HCEC 1CT (cell line): ENCODE measurements at places on chromosomes 2 and 18.

- peak; percentile 78 for DNase-seq
Observed at GRCh38 chr2:85248773-85249509, 78.8 kb downstream of the TGOLN2 start.

GRCh38 chr2:213065583-213066442 is 85.6 kb downstream of the IKZF2 start:
- peak; percentile 24 for DNase-seq

DNA sequence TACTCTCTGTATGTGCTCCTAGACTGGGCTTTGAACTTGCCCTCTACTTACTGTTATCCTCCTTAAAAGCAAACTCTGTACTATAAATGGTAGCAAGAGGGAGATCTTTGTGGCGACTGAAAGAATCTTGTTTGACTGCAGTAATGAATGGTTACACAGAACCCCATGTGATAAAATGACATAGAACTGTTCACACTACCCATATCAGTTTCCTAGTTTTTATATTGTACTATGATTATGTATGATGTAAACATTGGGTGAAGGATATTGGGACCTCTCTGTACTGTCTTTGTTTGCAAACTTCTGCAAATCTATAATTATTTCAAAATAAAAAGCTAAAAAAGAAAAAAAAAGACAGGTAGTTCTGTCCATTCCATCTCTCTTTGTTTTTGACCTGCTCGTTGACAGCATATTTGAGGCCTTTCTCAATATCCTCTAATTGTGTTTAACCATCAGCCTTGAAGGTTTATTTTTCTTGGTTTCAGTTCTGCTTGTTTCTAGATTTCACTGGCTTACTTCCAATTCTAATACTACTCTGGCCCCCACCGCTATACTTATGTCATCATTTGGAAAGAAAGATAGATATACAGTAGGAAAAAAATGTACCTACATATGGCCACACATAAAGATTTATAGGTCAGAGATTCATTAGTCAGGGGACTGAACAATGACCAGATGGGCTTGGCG is 79.2 kb upstream of the MYO3B start:
- no peak for DNase-seq

DNA sequence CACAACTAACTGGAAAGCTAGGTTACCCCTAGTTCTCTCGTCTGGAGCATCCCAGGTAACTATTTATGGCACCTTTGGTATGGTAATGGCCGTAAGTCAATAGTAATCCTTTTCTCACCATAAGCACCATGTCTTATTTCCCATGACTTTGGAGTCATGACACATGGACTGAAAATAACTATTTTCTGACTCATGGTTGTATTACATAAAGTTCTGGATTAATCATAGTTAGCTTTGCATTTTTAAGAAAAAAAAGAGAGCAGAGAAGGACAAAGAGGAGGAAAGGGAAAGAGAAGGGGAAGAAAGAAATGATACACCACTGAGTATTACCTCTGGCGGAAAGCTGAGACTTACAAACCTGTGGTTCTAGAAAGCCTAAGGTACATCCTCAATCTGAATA is 99.3 kb downstream of the BIN1 start:
- peak; percentile 84 for DNase-seq

DNA sequence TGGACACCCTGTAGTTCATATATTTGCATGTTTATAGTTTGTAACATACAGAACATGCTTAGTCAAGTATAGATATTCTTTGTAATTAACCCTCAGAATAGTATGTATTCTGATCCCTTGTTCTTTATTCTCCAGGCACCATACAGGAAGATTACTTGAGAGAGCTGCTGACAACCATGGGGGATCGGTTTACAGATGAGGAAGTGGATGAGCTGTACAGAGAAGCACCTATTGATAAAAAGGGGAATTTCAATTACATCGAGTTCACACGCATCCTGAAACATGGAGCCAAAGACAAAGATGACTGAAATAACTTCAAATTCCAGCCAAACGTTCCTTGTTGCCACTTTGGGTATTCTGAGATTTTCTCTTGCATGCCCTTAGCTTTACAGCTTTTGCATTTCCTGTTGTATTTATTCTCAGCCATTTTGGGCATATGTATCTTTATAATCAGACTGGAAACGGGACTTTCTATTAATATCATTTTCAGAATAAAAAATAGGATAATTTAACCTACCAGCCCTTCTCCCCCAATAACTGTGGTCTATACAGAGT is 6.2 kb upstream of the MYL12B start:
- DNase-seq = no peak

- DNase-seq = peak; percentile 66
Observed at GRCh38 chr18:76528477-76529432, 33.7 kb upstream of the ZNF516 start.

- DNase-seq = no peak
Observed at GRCh38 chr2:168514692-168515091, 58.6 kb downstream of the CERS6 start.

DNA sequence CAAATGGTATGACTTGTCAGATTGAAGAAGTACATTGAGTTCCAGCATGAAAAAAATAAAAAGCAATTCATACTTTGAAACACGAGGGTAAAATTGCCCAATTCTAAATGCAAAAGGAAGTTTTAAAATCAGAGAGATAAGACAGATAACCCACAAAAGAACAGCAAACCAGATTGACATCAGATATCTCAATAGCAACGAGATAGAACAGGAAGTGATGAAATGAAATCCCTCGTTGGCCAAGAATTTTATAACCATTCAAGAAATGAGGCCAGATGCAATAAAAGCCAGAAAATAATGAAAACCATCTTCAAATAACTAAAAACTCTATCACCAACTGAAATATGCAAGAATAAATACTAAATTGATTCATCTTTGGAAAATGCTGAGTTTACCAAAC is 172.8 kb downstream of the CD226 start:
- peak; percentile 18 for DNase-seq

DNA sequence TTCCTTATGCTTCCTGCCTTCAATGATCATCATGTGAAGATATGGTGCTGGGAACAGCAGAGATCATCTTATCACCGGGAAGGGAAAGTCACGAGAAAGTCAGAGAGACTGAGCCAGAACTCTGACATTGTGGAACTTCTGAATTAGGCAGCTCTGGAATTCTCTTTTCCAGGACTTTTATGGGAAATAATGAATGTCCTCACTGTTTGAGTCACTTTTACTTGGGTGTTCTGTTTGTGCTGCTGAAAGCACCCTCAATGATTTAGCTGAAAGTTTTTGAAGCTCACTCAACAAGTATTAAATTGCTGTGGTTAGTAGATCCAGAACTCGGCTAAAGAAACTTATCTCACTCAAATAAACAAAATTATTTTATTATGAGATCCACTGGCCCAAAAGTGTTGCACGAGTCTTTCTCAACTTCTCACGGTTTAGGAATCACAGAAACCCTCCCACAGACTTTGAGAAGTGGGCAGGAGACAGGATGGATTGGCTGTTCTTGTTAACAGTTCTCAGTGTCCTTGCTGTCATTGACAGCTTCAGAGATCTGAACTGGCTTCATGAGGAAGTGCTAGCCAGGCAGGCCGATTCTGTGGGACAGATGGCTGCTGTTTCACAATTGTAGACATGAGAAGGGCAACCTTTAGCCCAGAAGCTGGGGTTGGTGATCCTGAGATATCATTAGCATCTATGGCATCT is 26.4 kb upstream of the ATRAID start:
- DNase-seq = peak; percentile 40

- no peak for DNase-seq
Observed at GRCh38 chr2:172878260-172878659, 142.6 kb downstream of the RAPGEF4 start.

DNA sequence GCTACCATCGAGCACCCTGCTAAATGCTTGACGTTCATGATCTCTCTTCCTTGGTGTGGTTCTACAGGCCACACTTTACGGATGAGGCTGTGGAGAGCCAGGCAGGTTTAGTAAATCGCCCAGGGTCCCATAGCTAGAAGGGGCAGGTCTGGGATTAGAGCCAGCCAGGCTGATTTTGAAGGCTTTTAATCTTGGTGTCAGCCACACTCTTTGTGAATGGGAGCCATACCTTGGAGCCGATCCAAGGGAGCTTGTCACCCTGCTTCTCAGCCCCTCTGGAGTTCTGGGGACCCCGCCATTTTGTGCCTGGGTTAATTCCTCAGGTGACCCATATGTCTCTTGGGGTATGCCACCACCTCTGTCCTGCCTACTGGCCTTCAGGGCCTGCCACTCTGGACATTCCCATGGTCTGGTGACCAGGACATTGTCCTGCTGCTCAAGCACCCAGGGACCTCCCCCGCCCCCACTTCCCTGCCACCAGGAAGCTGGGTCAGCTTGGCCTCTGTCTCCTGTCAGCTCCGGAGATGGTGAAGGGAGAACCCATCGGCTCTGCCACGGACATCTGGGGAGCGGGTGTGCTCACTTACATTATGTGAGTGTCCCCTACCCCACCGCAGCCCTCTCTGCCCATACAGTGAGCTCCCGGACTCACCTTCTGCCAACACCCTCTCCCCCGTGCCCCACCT is 7.3 kb upstream of the GMPPA start:
- no peak for DNase-seq

GRCh38 chr2:203484266-203485112 is 50.6 kb downstream of the RAPH1 start:
- DNase-seq = peak; percentile 30

GRCh38 chr2:201208563-201209252 is 25.8 kb downstream of the CASP10 start:
- no peak for DNase-seq
